ENCODE measurements at places on chromosomes 3 and 15.

DNA sequence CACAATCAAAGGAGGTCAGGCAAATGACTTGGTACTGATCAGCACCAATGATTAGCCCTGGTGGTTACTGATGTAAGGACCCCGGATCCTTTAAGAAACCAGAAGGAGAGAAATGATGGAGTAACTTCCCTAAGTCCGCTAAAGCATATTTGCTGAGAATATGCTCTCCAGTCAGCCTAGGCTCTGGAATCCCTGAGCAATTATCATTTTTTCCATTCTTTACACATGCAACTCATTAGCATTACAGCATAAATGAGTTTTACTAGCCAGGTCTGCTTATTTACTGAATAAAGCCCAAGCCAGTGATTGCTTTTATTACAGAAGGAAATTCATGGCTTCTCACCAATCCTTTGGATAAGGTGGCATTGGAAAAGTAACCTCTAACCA is 139.2 kb upstream of the WNT5A start:
- no peak for DNase-seq

- no peak for DNase-seq
Measured at GRCh38 chr3:181906338-181906737, 194.6 kb downstream of the SOX2 start.

- no peak for DNase-seq
Measured at GRCh38 chr15:69172847-69173246, 12.4 kb downstream of the GLCE start.

DNA sequence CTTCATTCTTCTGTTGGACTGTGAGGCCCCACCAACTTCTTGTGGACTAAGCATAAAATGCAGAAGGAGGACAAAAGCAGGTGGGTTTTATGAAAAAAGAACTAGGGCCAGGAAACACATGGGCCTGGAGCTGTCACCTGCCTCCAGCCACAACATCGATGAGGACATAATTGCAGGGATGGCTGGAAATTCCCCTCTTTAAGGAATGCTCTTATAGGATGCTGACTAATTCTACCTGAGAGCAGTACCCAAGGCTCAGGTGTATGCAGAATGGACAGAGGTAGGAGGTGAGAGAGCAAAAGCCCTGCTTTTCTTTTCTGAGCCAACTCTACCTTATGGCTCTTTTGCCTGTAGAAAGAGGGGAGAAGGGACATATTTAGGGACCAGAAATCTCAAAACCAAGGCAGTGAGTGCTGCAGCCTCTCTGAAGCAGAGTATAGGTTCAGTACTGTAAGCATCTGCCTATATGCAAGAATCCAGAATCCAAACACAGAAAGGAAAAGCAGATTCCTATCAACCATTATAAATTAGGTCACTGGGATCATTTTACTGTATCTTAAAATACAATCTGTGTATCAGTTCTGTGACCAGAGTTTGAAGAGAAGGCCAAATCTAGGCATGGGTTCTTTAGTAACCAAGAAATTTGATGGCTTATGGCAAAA is 205.3 kb upstream of the WNT5A start:
- no peak for DNase-seq

GRCh38 chr15:29785642-29786041 is 36.6 kb downstream of the TJP1 start:
- no peak for DNase-seq

DNA sequence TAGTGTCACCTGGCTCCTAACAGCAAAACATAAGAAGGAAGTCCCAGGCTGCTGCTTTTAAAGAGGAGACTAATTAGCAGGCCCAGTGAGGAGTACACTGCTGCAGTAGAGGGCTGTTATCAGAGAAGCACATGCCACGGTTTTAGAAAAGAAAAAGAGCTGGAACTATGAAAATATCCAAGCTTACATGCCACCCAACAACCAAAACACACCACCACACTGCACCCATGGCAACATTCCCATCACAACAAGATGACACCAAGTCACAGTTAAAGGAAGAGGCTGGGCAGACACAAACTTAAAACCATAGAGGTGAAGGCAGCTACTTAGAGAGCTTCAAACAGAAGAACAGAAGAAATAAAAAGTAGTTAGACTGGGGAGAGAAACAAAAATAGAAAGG is 37.0 kb downstream of the NPTN start:
- no peak for DNase-seq

DNA sequence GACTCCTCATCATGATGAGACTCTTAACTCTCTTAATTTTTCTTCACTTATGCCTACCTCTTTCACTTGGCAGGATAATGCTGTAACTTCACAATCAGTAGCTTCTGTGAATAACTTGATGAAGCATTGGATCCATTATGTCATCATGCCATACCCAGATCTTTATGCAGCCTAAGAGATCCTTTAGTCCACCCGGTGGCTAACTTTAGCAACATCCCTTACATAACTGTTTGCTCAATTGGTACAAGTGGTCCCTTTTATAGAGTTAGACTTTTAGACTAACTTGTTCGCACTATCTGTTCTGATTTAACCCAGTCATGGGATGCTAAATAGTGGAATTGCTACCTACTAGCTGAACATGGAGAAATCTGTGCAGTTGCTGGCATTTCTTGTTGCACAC is 184.5 kb downstream of the USP13 start:
- no peak for DNase-seq

DNA sequence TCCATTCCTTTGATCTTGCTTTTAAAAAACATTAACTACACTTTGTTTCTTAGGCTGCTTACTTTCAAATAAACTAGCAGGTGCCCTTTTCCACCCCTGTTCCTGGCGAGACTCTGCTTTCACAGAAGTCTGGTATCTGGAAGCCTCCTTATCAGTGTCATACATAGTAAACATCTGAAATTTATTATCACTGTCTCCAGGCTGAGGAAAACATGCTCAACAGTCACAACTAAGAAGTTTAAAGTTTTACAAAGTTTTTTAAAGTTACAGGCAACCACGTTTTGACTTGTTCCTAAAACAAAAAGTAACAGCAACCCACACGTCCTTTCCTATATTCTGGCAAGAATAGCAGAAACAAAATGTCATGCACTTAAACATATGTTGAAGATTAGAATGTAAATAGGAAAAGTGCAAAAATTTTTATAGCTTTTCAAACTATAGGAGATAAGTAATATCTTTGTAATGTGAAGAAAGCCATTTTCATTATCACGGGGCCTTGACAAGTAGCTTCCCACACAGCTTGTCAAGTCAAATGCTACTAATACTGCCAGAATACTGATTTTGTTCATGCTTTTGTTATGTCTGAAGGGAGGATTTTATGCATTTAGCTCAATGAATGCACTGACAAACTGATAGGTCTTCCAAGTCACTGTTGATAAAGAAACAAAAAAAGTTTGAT is 275.2 kb upstream of the KCNMB2 start:
- no peak for DNase-seq

- no peak for DNase-seq
Measured at GRCh38 chr3:16392065-16392464, 121.4 kb downstream of the RFTN1 start.

GRCh38 chr3:17982211-17982880 is 239.9 kb upstream of the TBC1D5 start:
- DNase-seq = no peak

Data from posterior cingulate gyrus (tissue), 11 donors.